ENCODE measurements at places on chromosomes 4 and X.

- DNase-seq = no peak
These were observed 23.8 kb downstream of the CDKL5 start for GRCh38 chrX:18449236-18449635.

DNA sequence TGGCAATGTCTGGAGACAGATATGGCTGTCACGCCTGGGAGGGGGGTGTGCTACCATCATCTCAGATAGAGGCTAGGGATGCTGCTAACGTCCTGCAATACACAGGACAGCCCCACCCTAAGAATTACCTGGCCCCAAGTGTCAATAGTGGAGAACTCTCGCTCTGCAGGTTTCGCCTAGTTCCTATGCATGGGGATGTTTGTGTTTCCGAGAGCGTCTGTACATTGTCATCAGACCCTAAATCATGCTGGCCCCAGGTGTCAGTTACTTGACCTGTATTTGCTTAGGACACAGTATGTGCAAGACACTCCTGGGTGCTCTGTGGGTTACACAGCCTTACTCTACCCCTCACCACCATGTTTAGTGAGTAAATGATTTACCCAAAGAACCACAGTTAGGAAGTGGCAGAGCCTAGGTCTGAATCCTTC lies 90.8 kb downstream of the AFF1 start:
- no peak for DNase-seq

DNA sequence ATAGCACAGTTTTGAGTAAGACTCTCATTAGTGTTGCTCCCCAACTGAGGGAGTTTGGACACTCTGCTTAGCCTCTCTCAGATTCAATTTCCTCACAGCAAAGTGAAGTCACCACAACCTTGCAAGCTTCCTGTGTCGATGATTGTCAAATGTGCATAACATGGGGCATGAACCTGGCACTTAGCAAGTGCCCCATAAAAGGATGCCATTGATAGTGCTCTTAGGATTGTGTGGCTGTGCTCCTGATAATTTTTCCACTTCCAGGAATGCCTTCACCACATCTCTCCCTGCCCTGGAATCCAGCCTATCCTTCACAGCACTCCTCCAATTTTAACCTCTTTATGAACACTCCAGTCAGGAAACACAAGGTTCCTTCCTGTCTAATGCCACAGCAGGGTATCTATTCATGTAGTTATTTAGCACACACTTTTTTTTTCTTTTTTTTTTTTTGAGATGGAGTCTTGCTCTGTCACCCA lies 309.4 kb downstream of the PPP3CA start:
- no peak for DNase-seq

GRCh38 chr4:40918330-40918729 lies 168.6 kb downstream of the NSUN7 start:
- no peak for DNase-seq

- no peak for DNase-seq
These were observed 350.1 kb downstream of the C4orf33 start for GRCh38 chr4:129446074-129446473.

DNA sequence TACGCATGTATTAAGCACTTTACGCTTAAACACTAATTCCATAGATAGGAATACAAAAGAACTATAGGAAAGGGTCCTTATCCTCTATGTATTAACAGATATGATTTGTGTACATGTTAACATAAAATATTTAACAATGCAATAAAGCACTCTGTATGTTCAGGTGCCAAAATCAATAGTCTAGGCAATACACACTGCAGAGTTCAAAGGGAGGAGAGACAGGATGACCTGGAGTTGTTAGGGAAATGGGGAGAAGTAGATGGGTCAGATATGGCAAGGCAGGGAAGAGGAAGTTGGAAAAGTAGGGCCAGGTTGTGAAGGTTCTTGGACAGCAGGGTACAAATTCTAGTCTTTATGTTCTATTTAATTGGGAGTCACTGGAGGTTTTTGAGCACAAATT lies 2.9 kb downstream of the SGCB start:
- DNase-seq = no peak

GRCh38 chr4:92236877-92237276 lies 66.9 kb upstream of the GRID2 start:
- no peak for DNase-seq

- DNase-seq = no peak
These were observed 908.9 kb upstream of the LCORL start for GRCh38 chr4:18930487-18930886.

- no peak for DNase-seq
These were observed 402.7 kb upstream of the INTU start for GRCh38 chr4:127229855-127230608.

DNA sequence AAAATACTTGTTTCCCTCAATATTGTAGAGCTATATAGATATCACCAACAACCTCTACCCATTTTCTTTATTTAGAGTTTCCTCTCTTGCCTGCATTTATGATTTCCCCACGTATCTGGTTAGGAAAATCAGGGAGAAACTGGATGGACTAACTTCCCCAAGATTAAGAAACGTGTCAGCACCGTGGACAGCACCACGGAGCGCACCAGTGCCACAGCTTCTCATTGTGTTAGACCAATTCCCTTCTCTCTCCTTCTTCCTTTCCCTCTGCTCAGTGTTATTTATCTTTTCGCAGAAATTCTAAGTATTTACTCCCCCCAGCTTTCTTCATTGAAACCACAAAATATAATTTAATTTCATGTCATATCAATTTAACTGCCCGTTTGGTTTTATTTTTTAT lies 568.6 kb upstream of the BOD1L1 start:
- no peak for DNase-seq

GRCh38 chrX:20530406-20530921 lies 263.8 kb upstream of the RPS6KA3 start:
- DNase-seq = no peak

DNA sequence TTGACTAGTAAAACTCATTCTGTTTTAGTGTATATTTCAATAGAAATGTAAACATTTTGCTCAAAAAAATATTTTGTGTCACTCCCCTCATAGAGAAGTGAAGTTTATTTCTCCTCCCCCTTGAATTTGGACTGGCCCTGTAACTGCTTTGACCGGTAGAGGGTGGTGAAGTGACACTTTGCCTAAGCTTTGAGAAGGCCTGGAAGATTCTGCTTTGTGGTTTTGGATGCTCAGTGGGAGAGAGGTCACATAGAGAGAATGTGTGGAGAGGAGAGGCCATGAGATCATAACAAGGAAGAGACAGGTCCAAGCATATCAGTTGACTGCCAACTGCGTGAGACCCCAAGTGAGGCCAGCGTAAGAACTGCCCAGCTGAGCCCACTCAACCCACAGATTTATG lies 19.1 kb upstream of the ARX start:
- DNase-seq = no peak

Data from stimulated activated CD4-positive, alpha-beta T cell treated with anti-CD3 and anti-CD28 coated beads, TNF-alpha, amount 100 ng/mL, for 48 hours (primary cell).